ENCODE measurements at places on chromosomes 16 and 17. TPM values are rescaled to one million over a fixed set of nuclear protein-coding genes. Genes with fewer than 3 reads are reported as not detected.

The PAM16 gene
- 35.8 TPM for total RNA-seq

The BPTF gene
- total RNA-seq = 78.6 TPM

The OTOP3 gene
- not detected for total RNA-seq

The CCL17 gene
- total RNA-seq = not detected

The AGRP gene
- total RNA-seq = not detected

The UTS2R gene
- not detected for total RNA-seq

The AHSP gene
- not detected for total RNA-seq

The TRIM72 gene
- total RNA-seq = not detected
